ENCODE measurements at places on chromosomes 11 and 22.

- DNase-seq: peak; percentile 35
Observed at GRCh38 chr11:73298233-73298632, 9.8 kb upstream of the ARHGEF17 start.

DNA sequence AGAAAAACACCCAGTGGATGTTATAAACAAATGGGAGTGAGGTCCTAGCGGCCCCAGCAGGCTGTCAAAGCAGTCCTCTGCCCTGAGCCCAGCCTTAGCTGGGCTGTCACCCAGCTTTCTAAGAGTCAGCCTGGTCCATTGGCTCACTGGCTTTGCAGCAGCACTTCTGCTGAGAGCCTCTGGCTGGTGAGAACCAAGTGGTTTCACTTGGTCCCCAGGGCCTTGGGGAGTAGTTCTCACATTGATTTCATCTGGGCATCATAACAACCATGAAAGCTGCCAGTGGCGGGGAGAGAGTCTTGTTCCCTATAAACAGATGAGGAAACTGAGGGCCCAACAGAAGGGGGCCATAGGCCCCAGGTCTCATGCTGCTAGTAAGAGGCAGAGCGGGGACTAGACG, 11.4 kb downstream of the SEC14L6 start:
- DNase-seq: no peak

- DNase-seq: no peak
Observed at GRCh38 chr11:9344061-9344680, 29.8 kb upstream of the TMEM41B start.

- no peak for DNase-seq
Observed at GRCh38 chr11:31643857-31644256, 134.3 kb downstream of the ELP4 start.

DNA sequence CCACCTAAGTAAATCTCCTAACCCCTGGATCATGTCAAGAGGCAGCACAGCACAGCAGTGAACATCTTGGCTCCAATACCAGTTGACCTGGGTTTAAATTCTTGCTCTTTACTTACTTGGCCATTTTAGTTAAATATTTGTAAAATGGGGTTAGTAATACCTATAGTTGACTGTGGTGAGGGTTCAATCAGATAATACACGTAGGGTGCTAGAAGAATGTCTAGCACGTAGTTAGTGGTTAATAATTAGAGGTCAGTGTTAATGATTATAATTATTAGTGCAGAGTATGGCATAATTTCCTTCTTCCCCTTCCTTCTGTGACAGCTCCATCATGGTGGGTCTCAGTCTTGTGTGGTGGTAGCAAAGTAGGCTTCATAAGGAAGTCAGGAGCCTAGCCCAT, 520.8 kb downstream of the INSC start:
- DNase-seq: no peak

DNA sequence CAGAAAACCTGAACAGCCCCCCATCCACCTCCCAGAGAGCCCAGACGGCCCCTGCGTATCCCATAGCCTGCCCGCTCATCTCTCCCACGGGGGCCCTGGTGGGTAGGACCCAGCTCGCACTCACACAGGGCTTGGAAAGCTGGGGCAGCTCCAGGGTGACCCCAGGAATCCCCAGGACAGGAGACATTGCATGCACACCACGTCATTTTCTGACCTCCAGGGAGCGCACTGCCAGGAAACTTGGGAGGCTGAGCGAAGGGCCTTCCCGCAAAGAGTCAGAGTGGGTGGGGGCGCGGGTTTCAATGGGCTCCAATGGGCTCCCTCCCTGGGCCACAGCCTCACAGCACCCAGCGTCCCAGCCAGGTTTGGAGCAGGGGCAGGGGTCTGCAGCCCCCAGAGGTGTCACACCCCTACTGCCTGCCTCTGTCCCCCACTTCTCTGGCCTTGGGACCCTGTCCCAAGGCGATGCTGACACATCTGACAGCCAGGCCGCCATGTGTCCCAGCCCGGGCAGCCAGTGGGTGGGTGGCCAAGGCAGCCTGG, 8.2 kb upstream of the SYT8 start:
- no peak for DNase-seq

DNA sequence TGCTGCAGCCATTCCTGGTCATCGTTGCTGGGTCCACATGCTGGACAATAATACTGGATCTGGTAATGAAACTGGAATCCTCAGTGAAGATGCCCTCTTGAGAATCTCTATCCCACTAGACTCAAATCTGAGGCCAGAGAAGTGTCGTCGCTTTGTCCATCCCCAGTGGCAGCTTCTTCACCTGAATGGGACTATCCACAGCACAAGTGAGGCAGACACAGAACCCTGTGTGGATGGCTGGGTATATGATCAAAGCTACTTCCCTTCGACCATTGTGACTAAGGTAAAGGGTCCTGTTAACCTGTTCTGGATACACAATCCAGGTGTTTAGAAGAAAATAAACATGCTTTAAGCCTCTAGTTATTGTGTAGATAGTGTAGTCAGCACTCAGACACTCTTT, 46.9 kb upstream of the SLC22A25 start:
- no peak for DNase-seq

DNA sequence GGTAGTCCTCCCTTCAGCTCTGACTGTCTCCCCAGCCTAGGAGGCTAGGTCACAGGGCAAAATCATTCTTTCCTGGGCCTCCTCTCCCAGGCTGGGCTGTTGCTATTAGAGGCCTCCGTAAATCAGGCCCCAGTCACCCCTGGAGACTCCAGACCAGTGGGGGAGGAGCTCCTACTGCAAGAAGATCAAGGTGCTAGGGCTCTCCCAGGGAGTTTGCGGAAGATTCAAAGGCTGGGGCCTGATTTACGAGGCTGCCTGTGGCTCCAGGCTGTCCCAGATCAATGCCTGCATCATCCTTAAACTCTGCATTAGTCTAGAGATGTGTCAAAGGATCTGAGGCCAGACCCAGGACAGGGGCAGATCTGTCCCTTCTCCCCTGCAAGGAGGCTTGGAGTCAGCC, 346.2 kb downstream of the TENM4 start:
- DNase-seq: peak; percentile 91

DNA sequence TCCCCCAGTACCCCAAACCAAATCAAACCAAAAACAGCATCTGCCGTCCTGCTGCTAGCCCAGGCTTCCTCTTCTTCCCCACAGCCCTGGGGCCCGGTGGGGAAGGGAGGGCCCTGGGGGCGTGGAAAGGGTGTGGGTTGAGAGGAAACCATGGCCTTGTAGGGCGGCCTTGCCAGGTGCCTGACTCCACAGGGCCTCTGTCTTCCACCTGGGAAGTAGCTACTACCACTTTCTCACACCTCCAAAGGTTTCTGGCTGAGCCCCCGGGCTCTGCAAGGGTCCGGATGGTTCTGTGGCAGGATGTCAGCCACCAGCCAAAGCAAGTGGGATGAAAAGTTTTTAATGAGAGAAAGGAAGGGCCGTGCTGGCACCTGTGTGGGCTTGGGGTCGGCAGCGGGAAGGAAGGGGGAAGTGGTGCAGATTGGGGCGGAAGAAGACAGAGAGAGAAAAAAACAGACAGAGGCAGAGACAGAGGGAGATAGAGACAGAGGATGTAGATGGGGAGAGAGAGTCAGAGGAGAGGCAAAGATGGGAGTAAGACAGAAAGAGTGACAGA, 10.5 kb downstream of the TPST2 start:
- DNase-seq: no peak

- DNase-seq: no peak
Observed at GRCh38 chr11:107293677-107294344, 163.8 kb downstream of the CWF19L2 start.

- DNase-seq: no peak
Observed at GRCh38 chr22:45510376-45511232, 7.9 kb downstream of the FBLN1 start.

- no peak for DNase-seq
Observed at GRCh38 chr22:36339171-36340065, 48.3 kb downstream of the MYH9 start.

GRCh38 chr22:23278883-23279675, 98.8 kb downstream of the BCR start:
- no peak for DNase-seq

DNA sequence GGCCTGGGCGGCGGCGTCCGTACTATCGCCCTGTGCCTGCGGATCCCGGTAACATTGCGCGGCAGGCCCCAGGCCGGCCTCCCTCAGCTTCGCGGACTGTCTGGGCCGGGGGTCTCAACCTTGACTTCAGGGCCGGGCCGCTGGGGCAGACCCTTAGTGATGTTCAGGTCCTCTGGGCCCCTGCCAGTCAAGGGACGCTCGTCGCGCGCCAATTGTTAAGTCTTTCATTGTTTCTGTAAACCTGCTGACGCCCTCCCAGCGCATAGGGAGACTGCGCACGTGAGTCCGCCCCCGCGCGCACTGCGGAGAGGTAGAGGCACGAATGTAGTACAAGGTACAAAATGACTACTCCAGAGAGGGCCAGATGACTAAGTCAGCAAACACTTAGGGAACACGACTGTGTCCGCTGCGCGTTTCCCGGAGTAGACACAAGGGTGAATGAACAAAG, 451 bp upstream of the HDHD5 start:
- peak; percentile 74 for DNase-seq

DNA sequence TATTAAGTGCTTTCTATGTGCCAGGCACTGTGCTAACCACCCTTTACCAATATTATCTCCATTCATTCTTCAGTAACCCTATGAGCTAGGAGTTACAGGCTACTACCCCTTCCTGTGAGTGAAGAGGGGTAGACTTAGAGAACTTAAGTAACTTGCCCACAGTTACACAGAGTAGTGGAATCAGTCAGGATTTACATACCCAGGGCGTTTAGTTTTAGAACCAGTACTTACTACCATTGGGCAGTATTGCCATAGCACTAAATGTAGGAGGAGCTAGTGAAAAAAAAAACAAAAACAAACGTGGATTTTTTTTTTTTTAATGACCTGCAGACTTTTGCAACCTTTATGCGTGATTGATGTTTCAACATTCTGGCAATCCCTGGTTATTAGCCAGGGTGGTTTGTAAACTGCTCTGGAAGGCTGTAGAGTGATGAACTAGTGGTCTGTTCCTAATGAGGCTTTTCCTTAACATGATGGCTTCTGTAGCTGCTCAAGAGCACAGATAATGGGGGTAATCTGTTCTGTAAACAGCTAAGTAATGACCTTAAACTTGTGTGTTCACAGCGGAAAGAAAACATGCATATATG, 11.4 kb downstream of the TBCEL start:
- no peak for DNase-seq

- DNase-seq: peak; percentile 69
Observed at GRCh38 chr11:2290351-2290841, 11.3 kb downstream of the C11orf21 start.

DNA sequence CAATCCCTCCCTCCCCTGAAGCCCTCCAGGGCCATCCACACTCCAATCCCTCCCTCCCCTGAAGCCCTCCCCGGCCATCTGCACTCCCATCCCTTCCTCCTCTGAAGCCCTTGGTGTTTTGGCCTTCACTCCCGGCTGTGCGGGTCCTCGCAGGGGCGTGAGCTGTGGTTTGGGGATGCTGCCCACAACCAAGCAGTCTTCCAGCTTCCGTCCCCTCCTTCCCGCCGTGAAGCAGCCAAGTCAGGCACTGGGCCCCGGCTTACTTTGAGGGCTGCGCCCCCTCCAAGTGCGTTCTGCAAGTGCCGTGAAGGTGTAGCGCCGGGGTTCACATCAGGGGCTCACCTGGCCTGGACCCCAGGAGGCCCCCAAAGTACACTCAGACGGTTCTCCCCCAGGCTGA, 335.9 kb downstream of the BRD1 start:
- no peak for DNase-seq

DNA sequence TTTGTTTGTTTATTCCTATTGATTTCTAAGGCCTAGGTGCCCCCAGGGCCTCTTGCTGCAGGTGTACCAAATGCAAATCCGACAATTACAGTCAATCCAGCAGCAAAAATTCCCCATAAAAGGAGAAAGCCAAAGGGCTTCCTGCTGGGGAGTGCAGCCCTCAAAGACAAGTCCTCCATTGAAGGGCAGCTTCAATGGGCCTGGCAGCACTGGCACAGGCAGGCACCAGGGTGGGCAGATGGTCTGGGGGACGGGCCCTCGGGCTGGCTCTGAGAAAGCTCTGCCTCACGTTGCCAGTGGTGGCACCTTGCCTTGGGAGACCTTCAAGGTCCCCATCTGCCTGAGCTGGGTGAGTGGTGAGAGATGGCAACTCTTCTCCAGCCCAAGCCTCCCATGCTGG, 128.0 kb downstream of the DSCAML1 start:
- DNase-seq: no peak

DNA sequence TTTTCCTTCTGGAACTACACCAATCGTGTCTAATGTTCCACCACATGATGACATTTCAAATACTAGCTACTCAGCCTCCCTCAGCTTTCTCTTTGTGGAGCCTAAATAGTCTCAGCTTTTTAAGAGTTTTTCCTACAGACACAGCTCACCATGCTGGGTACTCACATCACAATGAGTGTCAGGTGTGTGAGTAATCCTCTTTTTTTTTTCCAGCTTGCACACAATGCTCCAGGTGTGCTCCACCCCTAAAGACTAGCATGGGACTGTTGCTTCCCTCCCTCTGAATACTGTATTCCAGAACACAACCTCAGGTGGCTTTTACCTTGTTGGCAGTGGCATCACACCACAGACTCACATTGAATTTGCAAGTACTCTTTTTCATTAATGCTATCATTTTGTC, 11.7 kb downstream of the BTG4 start:
- no peak for DNase-seq

All from kidney (tissue), 22 donors.